ENCODE measurements at places on chromosomes 13 and 19.

DNA sequence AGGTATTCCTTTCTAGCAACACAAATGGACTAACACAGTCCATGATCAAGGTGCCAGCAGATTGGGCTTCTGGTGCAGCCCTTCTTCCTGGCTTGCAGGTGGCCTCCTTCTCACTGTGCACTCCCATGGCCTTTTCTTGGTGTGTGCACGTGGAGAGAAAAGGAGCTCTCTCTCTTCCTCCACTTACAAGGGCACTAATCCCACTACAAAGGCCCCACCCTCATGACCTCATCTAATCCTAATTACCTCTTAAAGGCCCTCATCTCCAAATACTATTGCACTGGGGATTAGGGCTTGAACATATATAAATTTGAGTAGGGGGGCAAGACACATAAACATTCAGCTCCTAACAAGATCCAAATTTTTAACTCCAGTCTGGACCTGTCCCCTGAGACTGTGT is 19.7 kb upstream of the FARP1 start:
- DNase-seq = no peak

GRCh38 chr19:55231391-55232285 is 3.1 kb upstream of the TMEM86B start:
- no peak for DNase-seq

DNA sequence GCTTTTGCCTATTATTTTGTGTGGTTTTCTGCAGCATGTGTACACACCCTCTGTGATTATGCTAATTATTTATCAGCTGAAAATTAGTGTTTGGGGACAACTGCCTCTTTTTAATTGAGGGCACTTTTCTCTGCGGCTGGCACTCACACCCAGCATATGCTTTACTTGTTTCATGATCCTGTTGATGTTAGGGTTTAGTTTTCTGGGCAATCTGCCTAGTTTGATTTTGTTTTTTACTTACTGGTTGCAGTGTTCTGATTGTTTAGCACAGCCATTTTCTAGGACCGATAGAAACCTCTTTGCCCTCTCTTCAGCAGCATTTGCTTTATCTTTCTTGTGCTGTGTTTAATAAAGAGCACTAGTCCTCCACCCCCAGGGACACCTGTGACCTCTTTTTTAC is 161.6 kb downstream of the PAN3 start:
- DNase-seq = no peak

GRCh38 chr13:47454986-47455385 is 546.1 kb downstream of the SUCLA2 start:
- DNase-seq = no peak

DNA sequence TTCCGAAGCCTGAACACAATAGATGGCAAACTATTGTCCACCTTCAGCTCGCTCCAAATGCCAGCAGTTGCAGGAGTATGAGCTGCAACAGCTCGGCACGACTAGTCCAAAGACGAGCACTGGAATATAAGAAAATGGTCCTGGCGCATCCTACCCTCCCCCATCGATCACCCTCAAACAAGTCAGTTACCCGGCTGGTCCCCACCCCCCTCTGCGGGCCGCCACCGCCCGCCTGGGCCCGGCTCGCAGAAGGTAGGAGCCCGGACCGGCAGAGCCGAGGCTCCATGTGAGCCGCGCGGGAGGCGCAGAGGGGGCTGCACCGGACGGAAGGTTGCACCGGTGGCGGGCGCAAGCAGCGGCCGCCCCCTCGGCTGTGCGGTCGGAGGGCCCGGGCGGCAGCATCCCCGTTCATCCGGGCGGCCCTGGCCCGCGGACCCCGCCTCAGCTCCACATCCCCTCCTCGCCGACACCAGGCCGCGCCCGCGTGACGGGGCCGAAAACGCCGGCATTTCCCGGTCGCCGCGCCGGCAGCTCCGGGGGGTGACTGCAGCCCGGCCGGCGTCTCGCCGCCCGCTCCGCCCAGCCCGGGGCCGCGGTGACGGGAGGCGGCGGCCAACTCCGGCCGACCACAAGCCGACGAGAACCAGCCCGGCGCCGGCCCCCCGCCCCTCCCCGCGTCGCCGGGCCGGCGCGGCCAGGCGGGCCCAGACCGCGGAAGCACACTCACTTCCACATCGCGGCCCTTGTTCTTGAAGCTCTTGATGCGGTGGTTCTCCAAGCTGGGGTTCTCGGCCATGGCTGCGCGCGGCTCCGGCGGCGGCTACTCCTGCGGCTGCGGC is 552 bp downstream of the KPNA3 start:
- peak; percentile 64 for DNase-seq

DNA sequence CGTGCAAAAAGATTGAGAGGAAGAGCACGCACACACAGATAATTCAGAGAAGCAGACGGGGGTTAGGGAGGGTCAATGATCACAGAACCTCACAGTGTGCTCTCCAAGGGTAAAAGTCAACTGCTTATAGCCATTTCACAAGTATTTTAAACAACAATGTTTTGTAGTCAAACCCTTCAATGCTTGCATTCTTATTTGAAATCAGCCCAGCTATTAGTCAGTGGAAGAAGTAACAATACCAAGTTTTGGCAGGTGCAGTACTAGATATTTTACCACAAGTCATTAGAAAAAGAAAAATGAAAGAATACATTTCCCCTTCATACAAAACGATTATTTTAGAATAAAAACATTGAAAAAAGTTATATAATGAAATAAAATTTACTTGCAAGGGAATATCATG is 2.6 kb downstream of the CSNK1A1L start:
- no peak for DNase-seq

DNA sequence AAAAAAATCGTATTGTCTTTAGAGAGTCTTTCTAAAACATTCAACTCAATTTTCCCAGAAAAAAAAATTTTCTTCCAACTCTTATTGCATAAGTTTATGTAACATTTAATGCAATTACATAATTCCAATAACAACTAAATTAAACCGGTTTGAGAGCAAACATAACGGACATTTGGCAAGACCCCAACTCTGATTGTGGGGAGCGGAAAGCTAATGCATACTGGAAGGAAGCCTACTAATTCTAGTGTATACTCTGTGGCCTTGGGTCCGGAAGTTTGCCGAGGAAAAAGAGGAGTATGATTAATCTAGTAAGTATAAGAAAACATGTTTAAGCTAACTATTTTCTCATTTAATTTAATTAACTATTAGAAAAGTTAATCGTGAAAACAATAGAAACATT is 21.3 kb upstream of the MIR17HG start:
- DNase-seq = no peak

DNA sequence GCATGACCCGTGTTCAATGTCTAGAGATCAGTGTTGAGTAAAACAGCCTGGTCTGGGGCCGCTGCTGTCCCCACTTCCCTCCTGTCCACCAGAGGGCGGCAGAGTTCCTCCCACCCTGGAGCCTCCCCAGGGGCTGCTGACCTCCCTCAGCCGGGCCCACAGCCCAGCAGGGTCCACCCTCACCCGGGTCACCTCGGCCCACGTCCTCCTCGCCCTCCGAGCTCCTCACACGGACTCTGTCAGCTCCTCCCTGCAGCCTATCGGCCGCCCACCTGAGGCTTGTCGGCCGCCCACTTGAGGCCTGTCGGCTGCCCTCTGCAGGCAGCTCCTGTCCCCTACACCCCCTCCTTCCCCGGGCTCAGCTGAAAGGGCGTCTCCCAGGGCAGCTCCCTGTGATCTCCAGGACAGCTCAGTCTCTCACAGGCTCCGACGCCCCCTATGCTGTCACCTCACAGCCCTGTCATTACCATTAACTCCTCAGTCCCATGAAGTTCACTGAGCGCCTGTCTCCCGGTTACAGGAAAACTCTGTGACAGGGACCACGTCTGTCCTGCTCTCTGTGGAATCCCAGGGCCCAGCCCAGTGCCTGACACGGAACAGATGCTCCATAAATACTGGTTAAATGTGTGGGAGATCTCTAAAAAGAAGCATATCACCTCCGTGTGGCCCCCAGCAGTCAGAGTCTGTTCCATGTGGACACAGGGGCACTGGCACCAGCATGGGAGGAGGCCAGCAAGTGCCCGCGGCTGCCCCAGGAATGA is 1.5 kb upstream of the CEACAM5 start:
- peak; percentile 90 for DNase-seq

- DNase-seq = peak; percentile 97
Observed at GRCh38 chr19:45779231-45780145, 2.8 kb downstream of the DMPK start.

DNA sequence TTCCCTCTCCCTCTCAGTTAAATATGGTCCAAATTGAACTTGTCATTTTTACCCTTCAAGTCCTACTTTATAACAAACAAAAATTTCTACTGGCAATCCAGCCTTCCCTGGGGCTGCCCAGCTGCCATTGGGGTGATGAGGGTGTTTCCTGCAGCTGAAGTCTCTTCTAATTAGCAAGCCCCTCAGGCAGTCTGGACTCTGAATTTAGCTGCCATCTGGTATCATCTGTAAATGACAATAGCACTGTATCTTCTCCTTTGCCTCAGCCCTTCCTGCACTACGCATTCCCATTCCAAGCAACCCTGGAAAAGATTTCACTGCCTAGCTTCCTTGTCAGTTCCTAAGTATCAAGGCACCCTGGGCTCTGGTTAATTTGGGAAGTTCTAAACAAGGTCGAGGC is 331.1 kb upstream of the KLF12 start:
- no peak for DNase-seq

- no peak for DNase-seq
Observed at GRCh38 chr13:41552031-41552430, 94.7 kb downstream of the RGCC start.

- DNase-seq = no peak
Observed at GRCh38 chr13:113915786-113916329, 52.0 kb upstream of the GAS6 start.

- DNase-seq = no peak
Observed at GRCh38 chr13:33411312-33411711, 125.8 kb upstream of the STARD13 start.

DNA sequence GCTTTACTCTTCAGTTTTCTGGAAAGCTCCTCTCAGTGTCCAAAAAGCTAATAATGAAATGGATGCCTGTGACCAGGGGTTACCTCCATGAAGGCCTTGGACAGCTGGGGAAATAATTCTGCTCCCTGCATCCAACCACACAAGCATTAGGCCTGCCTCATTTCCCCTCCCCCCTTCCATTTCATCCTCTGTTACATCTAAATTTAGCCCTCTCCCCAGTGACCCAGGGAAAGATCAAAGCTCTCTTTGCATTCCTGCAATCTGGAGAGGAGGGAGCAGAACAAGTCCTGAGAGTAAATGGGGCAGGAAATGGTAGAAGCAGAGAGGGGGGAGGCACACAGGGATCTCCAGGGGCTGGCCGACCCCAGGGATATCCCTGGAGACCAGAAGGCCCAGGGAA is 452.7 kb downstream of the TSHZ3 start:
- no peak for DNase-seq

- no peak for DNase-seq
Observed at GRCh38 chr13:24323036-24323738, 13.8 kb downstream of the C1QTNF9 start.

DNA sequence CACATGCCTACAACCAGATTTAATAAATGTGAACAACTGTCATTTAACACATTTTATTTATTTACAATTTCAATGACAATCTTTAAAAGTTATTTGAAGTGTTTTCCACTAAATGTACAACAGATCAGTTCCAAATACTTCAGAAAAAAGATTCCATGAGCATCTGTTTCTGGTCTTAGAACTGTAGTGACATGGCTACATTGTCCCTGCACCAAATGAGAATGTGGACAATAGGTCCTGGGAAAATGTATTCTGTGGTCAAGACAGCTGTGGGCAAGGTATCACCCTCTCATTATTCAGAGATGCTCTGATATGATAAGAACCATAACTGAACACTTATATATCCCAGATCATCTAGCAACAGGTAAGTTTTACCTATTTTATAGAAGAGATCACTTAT is 43.7 kb downstream of the ELF1 start:
- DNase-seq = no peak

DNA sequence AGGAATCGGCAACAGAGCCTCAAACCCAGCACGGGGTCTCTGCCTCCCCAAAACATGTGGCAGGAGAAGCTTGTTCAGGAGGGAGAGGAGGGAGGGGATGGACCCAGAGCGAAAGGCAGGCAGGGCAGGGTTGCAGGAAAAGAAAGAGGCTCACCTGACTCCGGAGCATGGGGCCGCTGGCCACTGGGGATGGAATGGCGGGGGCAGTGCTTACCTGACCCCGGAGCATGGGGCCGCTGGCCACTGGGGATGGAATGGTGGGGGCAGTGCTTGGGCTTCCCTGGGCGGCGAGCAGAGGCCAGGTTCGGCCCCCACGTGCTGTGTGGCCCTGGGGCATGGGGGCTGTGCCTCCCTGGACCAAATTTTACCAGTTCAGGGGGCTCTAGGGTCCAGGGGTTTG is 13.3 kb upstream of the CELF5 start:
- no peak for DNase-seq

- DNase-seq = no peak
Observed at GRCh38 chr13:25157681-25158080, 14.4 kb downstream of the AMER2 start.

DNA sequence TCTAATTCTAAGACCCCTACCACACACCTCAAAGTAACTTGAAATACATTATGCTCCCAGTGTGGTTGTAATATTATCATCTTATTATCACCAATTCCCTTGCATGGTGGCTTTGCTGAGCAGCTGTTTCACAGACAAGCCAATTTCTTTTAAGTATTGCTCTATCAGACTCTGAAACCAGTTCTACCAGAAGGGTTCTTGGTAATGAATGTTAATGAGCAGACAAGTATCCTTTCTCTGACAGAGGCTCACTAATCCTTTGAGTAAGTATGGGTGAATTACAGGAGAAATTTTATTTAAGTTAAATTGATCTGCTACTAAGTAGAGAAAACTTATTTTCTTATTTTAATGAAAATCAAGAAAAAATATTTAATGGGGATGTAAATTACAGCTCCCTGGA is 326.0 kb downstream of the GPC6 start:
- DNase-seq = no peak

DNA sequence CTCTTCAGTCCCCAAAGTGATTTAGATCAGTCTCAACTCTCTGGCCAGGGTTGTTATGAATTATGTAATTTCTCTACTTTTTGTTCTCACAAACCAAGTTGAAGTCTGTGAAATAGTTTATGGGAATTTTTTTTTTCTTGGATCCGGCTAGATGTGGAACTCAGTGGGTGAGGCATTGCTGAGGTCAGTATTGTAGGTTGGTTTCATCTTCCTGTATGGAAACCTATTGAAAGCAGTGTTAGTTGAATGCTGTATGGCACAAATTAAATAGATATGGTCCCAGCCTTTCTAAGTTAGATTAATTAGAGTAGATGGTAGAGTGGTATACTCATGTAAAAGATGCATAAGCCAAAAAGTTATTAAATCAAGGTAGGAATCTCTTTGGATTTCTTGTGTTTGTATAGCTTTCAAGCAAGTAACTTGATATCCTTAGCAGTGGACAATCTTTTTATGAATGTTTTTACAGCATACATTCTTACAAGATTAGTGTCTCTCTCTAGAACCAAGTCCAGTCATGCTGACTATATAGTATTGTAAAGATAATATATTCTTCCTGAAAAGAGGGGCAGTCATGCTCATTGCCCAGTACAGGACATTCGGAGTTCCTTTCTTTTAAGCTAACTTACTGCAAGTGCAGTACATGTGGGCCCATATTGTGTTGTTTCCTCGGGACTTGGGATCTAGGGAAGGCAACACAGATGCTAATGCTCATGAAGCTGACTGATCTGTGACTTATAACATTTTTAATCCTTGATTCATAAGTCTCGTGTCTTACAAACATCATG is 2541.1 kb downstream of the PCDH9 start:
- DNase-seq = no peak

GRCh38 chr19:18999016-18999758 is 34.1 kb downstream of the SUGP2 start:
- DNase-seq = no peak

- no peak for DNase-seq
Observed at GRCh38 chr19:958967-959855, 24.9 kb upstream of the WDR18 start.
